ENCODE measurements at places on chromosomes 7 and 10.

DNA sequence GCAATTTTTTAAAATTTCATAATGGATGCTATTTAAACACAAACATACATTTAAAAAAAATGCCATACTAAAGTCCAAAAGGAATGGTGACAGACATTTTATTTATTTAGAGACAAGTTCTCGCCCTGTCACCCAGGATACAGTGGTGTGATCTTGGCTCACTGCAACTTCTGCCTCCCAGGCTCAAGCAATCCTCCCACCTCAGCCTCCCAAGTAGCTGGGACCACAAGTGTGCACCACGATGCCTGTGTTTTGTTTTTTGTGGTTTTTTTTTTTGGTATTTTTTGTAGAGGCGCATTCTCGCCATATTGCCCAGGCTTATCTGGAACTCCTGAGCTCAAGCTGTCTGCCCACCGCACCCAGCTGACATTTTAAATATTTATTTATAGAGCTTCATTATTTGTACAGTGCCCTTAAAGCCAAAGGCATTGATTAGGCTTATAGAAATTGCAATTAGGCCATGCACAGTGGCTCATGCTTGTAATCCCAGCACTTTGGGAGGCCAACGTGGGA lies 703.5 kb downstream of the AUTS2 start:
- no peak for DNase-seq

DNA sequence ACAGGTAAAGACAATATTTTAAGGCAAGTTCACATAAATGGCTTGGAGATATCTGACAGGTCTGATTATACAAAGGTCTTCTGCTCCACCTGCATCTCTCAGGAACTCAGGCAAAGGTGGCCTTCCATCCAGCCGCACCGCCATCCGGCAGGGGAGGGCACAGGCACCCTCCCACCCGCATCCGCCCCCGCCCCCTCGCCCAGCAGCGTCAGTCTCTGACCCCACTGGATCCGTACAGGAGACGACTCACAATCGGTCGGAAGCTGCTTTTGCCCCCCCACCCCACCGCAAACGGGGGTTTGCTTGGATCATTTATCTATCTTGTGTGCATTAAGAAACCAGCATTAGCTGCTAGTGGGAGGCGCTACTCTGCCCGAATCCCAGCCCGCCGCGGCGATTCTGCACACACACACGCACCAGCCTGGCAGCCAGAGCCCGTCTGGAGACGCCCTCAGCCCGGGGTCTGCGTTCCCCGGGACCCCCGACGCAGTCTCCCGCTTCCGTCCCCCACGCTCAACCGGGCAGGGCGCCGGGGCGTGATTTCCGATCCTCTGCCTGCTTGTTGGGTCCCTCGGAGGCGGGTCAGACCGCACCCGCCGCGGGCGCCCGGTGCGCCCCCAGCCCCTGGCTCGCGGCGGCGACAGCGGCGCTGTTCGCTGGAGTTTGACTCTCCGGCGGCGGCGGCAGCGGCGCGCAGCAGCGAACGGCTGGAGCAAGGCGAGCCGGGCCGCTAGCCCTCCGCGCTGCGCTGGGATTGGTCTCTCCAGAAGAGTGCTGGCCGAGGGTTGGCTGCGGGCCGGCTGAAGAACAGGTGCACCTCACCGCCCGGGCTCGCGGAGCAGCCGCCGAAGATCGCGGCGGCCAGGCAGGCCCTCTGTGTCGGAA lies 820 bp upstream of the NRG3 start:
- peak; percentile 16 for DNase-seq

- no peak for DNase-seq
Observed at GRCh38 chr7:117110480-117111315, 157.4 kb downstream of the ST7 start.

DNA sequence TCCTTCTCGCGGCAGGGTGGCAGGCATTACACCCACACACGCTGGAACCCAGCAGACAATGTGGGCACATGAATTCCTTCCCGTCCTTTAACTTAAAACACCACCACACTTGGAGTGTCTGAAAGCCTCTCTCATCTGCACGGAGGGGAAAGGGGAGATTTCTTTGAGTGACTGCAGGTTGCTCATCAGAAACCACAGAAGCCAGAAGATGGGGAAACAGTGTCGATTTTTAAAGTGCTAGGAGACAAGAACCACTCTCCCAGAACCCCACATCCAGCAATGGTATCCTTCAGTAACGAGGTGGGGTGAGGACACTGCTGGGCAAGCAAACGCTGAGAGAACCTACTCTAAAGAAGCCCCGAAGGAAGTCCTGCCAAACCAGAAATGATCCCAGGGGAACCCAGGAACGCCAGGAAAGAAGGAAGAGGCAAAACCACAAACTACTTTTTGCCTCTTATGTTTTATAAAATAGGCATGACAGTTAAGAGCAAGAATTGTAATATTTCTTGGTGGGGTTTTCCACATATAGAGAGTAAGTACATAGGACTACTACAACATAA lies 254.3 kb downstream of the ELFN1 start:
- peak; percentile 90 for DNase-seq

DNA sequence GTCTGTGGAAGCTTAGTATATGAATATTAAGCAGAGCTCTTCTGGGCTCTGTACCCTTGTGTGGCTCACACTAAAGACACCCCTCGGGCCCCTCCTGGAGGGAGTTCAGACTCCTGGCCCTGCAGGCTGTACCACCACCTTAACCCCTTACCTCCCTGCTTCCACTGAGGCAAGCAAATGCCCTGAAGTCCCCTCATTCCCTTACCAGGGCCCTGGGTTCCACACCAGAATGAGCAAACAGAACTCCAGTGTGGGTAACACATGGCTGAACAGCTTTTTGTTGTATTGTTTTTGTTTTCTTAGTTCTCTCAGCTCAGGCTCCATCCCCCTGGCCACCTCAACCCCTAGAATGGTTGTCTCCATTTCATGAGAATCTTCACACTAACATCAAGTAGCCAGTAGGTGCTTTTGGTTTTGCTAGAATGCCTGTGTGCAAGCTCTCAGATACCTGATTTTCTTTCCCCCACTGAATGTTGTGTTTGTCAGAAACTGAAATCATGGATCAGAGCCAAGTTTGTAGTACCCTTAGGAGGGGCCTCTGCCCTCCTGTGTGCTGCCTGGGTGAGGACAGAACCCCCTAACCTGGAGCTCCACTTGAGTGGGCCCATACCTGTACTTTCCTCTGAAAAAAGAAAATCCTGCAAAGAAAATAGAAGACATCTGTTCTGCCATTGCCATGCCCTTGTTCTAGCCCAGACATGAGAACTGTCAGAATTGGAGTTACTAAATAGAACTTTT lies 2.8 kb upstream of the WAPL start:
- no peak for DNase-seq

DNA sequence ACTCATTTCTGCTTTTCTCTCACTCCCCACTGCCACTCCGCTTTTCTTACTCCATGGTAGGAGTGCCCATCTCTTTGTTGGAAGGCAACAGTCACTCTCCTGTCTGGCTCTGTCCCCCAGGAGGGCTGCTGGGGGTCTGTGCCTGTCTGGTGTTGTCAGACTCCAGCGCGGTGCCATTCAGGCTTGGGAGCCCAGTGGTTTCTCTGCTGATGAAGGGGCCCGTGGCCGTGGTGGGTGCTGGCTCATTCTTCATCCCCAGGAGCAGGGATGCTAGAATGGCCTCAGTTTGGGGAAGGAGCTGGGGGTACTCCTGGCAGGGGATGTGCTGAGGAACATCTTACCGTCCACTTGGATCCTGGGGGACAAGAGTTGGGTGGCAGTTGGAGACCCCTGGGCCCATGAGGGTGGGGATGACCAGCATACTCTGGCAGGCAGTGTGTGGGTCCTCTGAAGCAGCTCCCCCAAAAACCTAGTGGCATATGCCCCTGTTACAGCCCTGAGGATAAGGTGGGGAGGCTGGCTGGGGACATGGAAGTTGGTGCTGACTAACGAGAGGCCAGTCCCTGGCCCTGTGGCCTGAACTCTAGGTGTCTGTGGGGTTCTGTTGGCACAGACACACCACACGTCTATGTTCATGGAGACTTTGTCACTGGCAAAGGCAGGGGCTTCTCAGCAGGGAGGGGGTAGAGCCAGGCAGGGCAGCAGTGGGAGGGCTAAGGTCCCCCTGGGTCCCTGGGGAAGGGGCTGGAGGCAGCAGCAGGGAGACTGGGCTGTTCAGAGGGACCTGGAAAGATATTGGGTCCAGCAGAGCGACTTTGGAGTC lies 102.8 kb upstream of the RET start:
- DNase-seq: no peak

GRCh38 chr10:34576797-34577196 lies 238.3 kb downstream of the PARD3 start:
- peak; percentile 21 for DNase-seq

GRCh38 chr7:139341776-139342226 lies 664 bp downstream of the FMC1 start:
- DNase-seq: no peak

GRCh38 chr7:106863274-106863997 lies 1.6 kb upstream of the PIK3CG start:
- no peak for DNase-seq
